AG10803 (cell line): ENCODE measurements at places on chromosomes 16 and 17.

- DNase-seq: peak; percentile 37
Measured at GRCh38 chr17:42016411-42016831, 818 bp downstream of the DNAJC7 start.

DNA sequence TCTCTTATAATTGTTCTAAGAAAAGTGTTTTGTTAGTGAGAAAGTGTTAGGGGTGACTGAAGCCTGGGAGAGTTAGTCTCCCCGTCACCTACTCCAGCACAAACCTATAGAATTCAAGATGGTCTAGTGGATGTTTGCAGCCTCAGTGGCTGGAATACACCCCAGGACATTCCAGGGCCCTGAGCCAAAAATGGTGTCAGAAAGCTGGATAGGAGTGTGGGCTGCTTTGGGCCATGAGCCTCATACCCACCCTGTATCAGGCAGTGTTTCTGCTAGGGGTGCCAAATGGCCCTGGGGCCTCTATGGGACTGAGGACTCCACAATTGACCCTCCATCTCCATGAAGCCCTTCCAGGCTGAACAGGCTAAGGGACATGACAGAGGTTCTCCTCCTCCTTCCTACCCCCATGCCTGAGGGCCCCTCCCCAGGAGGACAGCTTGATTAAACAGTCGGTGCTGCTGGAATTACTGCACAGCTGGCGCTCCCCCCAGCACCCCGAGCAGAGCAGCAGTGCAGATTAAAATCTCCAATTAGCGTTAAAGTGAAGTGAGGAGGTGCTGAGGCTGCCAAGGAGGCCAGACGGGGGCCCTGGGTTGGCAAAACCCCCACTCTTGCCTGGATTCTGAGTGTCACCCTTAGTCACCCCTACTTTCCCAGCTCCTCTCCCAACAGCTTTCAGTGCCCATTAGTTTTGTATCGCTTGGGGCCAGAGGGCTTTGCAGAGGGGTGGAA is 59.1 kb downstream of the NEUROD2 start:
- DNase-seq: no peak

GRCh38 chr16:75309899-75310430 is 58.5 kb upstream of the BCAR1 start:
- DNase-seq: no peak

DNA sequence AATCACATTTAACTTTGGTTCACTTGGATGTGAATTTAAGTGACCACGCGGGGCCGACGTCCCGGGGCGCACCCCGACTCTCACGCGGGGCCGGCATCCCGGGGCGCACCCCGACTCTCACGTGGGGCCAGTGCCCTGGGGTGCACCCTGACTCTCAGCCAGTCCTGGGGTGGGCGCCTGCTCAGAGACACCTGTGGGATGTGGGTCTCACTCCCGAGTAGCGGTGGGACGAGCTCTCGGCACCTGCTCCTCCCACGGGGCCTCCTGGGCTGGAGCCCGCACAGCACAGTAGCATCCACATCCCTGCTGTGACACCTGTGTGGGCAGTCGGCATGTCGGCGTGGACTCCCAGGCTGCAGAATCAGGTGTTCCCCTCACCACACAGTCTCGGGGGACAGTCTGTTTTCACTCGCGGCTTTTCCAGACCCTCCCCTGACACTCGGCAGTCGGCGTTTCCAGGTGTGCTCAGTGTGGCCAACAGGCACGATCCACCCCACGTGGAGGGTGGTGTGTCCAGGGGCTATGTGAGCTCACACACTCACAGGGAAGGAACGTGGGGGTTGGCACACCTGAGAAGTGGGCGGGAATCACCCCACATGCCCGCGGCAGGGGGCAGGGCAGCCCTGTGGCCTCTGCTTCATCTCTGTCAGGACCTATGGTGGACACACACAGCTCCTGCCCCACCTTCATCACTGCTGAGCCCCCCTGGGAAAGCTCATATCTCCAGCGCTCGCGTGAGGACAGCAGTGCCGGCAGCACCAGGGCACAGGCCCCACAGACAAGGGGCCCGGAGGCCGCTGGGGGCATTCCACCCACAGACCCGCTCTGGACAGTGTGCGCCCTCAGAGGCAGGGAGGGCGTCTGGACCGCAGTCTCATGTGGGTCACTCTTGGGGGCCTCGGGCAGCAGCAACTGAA is 51.8 kb downstream of the LMF1 start:
- no peak for DNase-seq

- DNase-seq: no peak
Measured at GRCh38 chr16:8594149-8594666, 3.9 kb upstream of the TMEM114 start.

GRCh38 chr16:20916942-20917341 is 16.4 kb downstream of the LYRM1 start:
- DNase-seq: no peak

GRCh38 chr16:48965386-48965785 is 316.3 kb downstream of the CBLN1 start:
- DNase-seq: peak; percentile 39

DNA sequence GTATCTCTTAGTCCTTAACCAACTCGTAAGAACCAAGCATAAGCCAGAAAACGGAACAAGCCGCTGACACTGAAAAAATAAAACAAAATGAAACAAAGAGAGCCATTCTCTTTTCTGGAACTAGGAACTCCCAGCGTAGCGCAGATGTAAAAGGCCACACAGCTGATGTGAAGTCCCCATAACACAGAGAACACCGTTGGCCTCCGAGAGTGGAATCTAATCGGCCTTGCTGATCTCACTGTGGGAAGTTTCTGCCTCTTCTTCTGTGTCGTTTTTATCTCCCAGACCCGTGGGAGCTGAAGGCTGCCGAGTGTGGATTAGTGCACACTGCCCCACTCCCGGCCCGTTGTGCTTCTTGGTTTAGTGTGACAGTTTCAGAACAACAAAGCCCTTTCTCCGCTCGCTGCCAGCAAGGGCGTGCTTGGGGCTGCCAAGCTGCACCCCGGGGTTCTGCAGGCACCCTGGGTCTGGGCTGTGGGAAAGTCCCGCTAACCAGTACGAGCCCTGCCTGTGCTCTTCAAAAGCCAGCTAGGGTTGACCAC is 21.7 kb downstream of the TTYH2 start:
- no peak for DNase-seq

DNA sequence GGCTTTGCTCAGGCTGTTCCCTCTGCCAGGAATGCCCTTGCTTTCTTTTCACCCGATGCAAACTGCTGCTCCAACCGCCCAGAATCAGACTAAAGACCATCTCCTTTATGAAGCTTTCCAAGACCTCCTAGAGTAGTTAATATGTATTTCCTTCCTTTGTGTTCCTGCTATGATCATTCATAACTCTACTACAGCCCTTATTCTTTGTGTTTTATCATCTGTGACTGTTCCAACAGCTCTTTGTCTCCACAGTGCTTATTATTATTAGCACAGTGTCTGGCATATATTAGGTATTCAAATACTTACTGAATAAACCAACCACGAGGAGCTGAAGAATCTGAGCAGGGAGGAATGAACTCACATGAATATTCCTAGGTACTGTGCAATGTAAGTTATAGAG is 7.6 kb downstream of the PSME3IP1 start:
- no peak for DNase-seq

DNA sequence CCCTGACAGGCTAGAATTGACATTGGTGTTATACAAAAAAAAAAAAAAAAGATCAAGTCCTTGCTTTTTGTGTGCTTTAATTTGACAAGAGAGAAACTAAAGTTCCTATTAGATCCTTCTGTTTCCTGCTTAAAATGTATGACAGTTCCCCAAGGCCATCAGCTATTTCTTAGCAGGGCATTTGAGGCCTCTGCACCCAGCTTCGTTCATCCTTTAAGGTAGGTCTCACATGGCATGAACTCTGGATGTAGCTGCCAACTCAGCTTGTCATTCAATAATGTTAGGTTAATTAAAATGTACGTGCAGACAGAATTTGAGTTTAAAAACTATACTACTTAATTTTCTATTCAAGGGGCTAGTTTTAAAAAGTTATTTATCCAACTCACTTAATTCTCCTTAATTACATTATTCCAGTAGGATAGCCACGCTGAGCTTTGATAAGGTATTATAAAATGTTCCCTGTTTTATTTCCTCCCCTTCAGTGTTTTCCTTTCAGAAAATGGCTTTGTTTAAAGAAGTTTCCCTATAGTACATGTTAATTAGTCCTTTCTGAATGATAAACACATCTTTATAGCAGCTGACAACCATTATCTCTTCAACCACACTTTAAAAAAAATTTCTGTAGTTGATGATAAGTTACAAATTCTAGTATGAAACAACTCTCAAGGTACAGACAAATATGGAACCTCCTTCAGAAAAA is 1.2 kb upstream of the RFFL start:
- no peak for DNase-seq

DNA sequence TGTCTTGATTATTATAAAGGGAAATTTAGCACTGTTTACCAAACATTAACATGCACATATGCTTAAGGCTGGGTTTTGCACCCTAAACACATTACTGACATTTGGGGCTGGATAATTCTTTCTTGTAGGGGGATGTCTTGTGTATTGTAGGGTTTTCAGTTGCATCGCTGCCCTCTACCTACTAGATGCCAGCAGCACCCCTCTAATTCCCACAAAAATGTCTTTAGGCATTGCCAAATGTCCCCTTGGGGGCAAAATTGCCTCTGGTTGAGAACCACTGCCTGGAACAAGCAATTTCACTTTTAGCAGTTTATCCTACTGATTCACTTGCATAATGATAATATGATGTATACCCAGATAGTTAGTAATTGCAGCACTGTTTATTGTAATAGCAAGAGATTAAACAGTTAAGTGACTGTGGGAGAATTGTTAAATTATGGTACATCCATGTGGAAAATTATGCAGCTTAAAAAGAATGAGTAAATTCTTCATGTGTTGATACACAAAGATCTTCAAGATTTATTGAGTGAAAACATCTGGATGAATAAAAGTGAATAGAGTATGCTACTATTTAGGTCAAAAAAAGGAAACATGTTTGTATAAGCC is 18.4 kb downstream of the PRSS54 start:
- no peak for DNase-seq
